GM12892 (cell line): ENCODE measurements at places on chromosomes 1 and 21.

DNA sequence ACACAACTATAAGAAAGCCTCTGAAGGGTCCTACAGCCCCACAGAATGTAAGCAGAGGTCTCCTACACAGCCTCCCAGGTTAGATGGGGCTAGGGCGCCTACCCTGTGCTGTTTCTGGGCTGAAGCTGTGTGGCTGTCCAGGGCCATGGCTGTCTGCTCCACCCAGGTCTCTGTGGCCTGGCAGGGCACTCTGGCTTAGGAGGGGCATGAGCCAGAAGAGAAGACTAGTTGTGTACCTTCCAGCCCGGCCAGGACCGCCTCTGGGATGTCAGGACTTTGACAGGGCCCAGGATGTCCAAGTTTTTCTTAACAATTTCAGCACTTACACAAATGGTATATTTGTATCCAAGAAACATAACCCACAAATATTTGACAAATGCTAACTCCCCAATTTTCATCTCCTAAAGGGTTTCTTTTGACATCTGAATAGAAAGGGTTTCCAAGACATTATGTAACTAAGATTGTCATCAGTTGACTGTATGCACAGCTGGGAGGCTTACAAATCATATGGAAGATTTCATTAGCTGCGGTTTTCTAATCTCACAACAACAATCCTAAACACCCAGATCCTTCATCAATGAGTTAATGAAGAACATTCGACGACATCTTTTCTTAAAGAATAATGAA is 80.5 kb downstream of the HSF2BP start:
- DNase-seq: no peak

GRCh38 chr1:165856606-165857005 is 29.2 kb downstream of the UCK2 start:
- no peak for DNase-seq

GRCh38 chr1:180246579-180246978 is 16.5 kb downstream of the LHX4 start:
- DNase-seq: no peak

- DNase-seq: no peak
Observed at GRCh38 chr1:66539491-66539890, 5.5 kb downstream of the SGIP1 start.

DNA sequence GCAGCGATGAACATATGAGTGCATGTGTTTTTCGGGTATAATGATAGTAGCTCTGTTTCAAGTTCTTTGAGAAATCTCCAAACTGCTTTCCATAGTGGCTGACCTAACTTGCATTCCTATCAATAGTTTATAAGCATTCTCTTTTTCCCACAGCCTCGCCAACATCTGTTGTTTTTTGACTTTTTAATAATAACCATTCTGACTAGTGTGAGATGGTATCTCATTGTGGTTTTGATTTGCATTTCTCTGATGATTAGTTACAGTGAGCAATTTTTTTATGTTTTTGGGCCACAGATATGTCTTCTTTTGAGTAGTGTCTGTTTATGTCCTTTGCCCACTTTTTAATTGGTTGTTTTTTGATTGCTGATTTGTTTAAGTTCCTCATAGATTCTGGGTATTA is 10.6 kb upstream of the RUNX1 start:
- no peak for DNase-seq

GRCh38 chr1:5709976-5710375 is 282.2 kb downstream of the NPHP4 start:
- DNase-seq: no peak

- no peak for DNase-seq
Observed at GRCh38 chr1:165633614-165634013, 2.6 kb downstream of the MGST3 start.

DNA sequence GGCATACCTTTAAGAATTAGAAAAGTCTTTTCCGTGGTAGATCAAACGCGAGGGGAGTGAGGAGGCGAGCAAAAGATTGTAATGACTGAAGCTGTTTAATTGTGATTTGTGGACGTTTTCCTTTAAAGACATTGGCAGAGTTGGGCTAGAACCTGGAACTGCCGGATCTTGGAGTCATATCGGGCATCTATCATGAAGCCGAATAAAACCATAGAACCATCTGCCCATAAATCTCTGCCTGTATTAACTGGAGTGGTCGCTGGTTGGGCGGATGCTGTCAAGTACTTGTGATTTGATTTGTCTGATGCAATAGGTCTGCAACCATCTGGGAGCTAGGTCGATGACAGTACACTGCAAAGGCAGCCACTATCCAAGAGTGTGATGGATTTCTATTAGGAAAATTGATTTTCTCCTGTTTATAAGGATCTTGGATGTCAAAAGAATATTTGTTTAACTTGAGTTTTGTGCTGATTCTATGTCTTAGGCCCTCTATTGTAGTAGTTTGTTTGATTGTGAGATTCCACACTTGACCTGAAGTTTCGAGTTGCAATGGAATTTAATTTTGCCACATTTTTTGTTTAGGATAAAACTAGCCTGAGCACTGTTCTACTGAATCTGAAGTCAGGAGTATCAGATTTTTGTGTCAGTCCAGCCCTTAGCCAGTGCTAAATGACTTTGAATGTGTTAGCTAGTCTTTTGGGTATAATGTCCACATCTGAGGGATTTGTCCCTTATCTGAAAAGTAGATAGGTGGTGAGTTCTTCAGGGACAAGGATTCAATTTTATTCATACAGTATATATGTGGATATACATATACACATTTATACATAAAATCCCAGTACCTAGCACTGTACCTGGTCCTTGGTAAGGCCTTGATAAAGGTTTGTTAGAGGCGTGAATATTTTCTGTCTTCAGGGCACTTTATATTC is 1.2 kb downstream of the SARS1 start:
- DNase-seq: no peak
